ENCODE measurements at places on chromosomes 12 and 14.

- no peak for DNase-seq
Observed at GRCh38 chr12:124964251-124964650, 24.7 kb downstream of the DHX37 start.

DNA sequence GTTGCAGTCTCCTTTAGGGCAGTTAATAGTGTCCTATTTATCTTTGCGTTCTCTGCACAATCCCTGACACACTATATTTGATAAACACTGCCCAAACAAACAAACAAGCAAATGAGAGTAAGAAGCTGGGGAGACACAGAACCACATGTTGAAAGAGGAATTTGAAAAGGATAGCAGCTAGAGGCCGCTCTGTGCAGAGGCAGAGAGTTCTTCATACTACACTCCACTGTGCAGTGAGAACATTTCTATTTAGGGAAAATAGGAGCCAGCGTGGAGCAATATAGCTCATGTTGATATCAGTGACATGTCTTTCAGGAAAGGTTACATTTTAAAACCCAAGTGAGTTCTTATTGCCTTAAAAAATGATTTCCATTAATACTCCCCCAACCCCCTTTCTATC is 140.3 kb upstream of the SEL1L start:
- no peak for DNase-seq

- no peak for DNase-seq
Observed at GRCh38 chr12:80226576-80226975, 127.2 kb downstream of the OTOGL start.

DNA sequence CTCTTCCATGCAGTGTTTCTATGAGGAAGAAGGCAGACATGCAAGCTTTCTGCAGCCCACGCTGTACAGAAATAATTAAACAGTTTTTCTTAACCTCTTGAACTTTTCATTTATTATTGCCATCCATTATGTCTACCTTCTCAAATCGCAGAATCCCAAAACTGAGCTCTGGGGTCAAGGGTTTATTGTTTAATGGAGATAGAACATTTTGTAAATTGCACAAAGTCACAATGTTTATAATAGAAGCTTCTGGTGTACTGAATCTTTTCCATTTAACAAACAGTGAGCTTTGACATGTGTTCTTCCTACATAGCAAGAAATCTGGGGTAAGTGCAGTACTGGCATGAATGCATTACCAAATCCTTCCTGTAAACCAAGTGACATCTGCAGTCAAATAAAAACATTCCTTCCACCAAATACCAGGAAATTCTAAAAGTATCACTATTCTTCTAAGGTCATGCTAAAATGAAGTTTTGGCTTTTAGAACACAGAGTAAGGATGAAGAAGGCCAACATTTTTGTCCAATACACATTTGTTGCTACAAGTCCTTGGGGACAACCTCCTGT is 385.3 kb upstream of the DDHD1 start:
- no peak for DNase-seq

- peak; percentile 100 for DNase-seq
Observed at GRCh38 chr14:30272848-30273832, 285.8 kb upstream of the G2E3 start.

- DNase-seq, result no peak
Observed at GRCh38 chr14:91947475-91948184, at the start of gene FBLN5. FBLN5 (minus strand) TSS chr14:91947694; CDS start chr14:91947229, 465 bp downstream.

GRCh38 chr12:125140279-125141209 is 75.3 kb downstream of the AACS start:
- DNase-seq, result no peak

DNA sequence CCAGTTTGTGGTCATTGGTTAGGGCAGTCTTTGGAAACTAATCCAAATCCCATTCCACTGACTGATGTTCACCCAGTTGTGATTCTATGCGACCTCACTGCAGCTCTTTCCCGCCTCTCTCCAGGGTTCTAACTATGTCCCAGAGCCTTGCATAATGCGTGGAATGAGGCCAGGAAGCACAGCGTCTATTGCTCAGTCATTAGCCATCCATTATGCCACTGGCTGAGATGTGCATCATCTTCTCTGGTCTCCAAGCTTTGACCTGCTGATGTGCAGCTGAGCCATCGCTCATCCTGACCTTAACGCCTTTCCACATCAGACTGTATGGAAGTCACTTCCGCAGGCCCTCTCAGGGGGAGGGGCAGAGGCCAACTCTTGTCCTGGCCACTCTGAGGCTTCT is 115.4 kb upstream of the VRK1 start:
- DNase-seq, result no peak

DNA sequence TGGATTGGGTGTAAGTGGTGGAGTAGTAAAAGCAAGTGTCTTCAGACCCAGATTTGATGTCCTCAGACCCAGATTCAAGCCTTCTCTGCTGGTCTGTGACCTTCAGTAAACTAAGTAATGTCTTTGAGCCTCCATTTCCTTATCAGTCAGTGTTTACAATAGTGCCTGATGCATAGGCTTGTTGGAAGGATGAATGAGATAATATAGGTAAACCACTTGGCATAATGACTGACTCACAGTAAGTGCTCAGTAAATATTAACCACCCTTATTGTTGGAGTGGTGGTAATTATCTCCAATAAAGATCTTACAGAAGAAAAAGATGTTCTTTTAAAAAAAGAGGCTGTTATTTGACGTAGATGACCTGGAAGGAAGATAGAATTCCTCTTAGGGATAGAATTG is 86.2 kb downstream of the IGF1 start:
- DNase-seq, result peak; percentile 4

DNA sequence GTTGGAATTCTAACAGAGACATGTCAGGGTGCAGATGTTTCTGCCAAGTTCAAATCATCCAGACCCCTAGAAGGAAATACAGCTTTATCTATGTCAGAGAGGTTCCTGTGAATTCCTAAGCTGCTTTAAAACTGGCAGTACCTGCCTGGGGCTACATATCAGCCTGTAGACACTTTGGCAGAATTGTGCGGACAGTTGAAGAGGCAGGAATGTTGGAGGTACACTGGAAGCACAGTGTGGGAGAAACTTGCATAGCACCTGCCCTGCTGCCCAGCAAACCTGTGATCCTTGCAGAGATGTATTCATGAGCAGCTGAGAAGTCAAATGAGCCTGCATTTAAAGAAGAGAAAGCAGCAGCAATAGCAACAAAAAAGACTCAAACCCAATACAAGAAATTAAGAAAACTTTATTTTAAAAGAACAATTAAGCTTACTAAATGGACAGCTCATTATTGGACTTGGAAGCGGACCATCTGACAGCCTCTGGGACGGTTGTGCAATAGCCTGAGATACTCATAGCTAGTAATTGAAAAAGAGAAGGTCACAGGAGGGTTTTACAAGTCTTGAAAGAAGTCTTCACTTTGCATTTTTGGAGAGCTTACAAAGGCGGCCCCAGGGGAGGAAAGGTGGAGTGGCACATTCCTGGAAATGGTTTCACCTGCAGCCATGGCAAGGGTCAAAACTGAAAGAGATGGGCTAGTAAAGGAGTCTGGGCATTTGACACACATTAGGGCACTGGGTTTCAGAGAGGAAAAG is 280.9 kb upstream of the FLRT2 start:
- DNase-seq, result no peak

- DNase-seq, result no peak
Observed at GRCh38 chr12:43011383-43011926, 421.9 kb upstream of the PRICKLE1 start.

DNA sequence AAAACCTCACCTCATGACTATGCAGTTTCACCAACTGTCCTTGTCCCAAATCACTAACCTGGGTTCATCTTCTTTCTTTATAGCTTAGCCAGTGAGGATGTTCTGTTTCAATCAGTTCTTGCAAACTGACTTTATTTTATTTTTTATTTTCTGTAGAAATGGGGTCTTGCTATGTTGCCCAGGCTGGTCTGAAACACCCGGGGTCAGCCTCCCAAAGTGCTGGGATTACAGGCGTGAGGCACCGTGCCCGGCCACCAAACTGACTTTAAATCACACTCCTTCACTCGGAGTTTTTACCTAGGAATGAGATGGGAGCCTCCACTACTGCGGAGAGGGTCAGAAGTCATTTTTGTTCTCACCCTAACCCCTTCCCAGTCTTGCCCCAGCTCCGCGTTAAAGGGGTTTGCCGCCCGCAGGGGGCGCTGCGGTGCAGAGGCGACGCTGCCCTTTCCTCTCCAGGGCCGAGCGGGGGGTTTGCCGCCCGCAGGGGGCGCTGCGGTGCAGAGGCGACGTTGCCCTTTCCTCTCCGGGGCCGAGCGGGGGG is 7.0 kb upstream of the B4GALNT3 start:
- DNase-seq, result no peak

- DNase-seq, result no peak
Observed at GRCh38 chr12:26264215-26264838, 69.0 kb downstream of the SSPN start.

- DNase-seq, result no peak
Observed at GRCh38 chr12:31492599-31493196, 98.2 kb downstream of the DENND5B start.

GRCh38 chr14:89443042-89443629 is 26.1 kb upstream of the FOXN3 start:
- DNase-seq, result no peak

DNA sequence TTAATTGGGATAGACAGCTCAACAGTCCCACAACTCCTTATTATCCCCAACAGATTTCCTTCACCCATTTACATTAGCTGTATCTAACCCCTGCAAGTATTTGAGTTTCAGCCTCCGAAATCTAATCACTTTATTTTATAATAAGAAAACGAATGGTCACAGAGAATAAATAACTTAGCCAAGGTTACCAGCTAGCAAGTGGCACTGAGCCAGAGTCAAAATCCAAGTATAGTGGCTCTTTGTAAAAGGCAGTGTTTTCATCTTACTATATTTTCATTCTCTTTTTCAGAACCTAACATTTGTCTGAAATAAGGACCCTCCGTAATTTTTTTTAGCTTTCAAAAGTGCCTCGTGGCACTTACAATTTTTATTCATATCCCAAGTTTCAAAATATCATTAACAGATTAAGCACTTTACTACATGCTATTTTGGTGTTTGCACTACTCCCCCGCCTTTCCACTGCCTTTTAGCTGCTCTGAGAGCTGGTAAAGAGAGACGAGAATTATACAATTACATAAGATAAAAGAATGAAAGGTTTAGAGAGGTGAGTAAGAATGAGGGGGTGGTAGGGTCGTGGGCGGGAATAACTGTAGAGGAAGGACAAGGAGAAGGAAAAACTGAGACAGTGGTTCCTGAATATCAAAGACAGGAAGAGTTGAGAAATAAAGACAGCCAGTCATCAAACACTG is 3.7 kb upstream of the USP15 start:
- no peak for DNase-seq

GRCh38 chr14:60348211-60348610 is 99.2 kb downstream of the PPM1A start:
- peak; percentile 75 for DNase-seq

DNA sequence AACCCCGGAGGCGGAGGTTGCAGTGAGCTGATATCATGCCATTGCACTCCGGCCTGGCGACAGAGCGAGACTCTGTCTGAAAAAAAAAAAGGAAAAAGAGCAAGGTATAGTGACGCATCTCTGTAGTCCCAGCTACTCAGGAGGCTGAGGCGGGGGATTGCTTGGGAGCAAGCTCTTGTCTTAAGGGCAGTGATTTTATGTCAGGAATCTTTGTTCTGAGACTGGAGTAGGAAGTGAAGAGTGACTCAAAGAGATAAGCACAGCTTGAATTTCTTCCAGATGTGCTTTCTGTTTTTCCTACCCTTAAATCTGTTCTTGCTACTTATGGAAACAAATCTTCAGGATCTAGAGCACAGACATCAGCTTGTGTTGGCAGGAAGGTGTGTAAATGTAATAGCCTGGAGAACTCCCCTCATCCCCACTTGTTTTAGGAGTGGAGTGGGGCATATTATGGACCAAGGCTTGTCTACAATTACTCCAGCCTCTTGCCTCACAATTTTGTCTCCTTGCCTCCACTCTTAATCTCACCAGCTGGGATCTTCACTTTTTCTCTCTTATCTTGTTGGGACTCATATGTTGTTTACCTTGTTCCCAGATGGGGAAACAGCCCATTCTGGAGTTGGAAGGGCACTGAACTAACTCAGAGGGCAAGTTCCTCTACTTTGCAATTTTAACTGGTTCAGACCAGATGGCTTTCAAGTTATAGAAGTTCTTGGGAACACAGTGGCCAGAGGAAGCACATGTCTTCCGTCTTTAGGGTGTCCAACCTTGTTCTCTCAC is 7.5 kb downstream of the TMED2 start:
- no peak for DNase-seq

DNA sequence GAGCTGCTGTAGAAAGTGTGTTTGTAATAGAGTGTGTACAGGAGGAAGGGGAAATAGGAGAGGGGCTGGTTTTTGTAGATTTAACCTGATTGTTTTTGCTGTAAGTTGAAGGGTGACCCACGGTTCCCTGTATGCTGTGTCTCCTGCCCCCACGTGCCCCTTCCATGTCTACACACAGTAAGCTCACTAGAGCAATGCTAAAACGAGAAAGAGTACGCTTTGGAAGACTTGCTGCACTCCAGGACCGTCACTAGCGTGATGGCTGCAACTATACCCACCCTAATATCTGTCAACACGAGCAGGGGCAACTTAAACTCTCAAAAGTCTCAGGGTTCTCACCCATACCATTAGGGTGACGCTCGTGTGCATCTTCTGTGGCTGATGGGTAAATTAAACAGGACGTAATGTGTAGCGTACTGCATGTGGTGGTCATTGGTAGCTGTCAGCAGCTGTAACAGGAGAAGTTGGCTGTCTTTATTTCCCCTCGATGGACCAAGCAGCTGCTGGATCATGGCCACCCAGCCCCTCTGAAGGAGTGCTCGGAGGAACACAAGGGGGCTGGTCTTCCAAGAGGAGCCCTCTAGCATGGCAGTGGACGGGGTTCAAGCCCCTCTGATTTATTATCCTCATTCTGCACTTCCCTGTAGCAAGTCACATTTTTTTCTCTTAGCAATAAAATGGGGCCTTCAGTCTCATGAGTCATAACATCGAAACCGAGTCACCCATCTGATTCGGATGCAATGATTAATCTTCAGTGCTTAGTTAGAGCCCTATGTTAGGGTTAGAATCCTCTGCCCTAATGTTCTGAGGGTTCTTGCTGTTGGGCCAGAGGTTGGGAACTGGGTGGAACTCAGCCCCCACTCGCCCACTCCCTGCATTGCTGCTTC is 14.0 kb downstream of the CCND2 start:
- DNase-seq, result no peak

- no peak for DNase-seq
Observed at GRCh38 chr12:52050116-52050757, 1.0 kb upstream of the NR4A1 start.

GRCh38 chr12:111692575-111693210 is 6.8 kb downstream of the ACAD10 start:
- no peak for DNase-seq

GRCh38 chr12:62003226-62003625 is 257.0 kb upstream of the USP15 start:
- DNase-seq, result no peak

GRCh38 chr14:48974994-48975393 is 611.2 kb downstream of the RPS29 start:
- DNase-seq, result no peak

GRCh38 chr14:55973285-55973800 is 144.9 kb upstream of the PELI2 start:
- no peak for DNase-seq

GRCh38 chr12:15956413-15957185 is 45.5 kb downstream of the DERA start:
- no peak for DNase-seq
